ENCODE measurements at places on chromosomes 6 and 20.

- no peak for DNase-seq
These were observed 200.5 kb upstream of the CDYL start for GRCh38 chr6:4575714-4576113.

DNA sequence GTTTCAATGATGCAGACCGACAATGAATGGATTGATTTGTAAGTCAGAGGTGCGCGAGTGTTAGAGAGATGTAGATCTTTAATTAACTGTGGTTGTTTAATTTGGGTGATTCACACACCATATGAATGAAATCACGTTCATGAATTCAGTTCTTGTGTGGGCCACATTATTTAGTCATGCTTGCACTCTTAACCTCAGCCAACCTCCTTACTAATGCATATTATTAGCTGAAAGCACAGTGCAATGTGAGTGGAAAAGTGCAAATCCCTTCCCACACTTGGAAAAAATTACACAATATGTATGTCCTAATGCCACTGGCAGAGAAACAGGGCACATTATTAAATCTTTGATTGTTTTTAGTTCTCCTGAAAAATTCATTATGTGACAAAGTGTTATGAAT lies 512.5 kb downstream of the BCKDHB start:
- DNase-seq: no peak

GRCh38 chr6:45174045-45174444 lies 154.1 kb upstream of the RUNX2 start:
- DNase-seq: no peak

GRCh38 chr6:149847939-149848267 lies 16.3 kb downstream of the LRP11 start:
- no peak for DNase-seq

GRCh38 chr20:4613184-4613583 lies 108.5 kb upstream of the PRND start:
- DNase-seq: no peak

DNA sequence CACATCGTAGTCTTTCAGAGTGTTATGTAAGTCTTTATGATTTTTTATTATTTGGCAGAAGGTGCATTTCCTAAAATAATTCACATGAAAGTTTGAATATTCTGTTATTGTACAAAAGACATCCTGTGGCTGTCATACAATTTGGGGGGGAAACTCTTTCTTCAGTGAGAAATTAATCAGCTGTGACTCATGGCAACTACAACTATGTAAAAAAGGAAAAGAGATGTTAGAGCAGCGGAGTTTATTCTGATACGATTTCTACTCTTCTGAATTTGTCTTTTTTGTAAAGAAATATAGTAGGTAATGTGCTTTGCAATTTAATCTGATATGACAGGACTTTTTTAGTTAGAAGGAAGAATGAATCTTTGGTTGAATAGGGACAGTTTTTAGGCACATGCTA lies 14.2 kb downstream of the COL19A1 start:
- no peak for DNase-seq

GRCh38 chr6:166244353-166245045 lies 63.7 kb downstream of the PRR18 start:
- DNase-seq: peak; percentile 31

- no peak for DNase-seq
These were observed 9.9 kb downstream of the BAG2 start for GRCh38 chr6:57182017-57182432.

DNA sequence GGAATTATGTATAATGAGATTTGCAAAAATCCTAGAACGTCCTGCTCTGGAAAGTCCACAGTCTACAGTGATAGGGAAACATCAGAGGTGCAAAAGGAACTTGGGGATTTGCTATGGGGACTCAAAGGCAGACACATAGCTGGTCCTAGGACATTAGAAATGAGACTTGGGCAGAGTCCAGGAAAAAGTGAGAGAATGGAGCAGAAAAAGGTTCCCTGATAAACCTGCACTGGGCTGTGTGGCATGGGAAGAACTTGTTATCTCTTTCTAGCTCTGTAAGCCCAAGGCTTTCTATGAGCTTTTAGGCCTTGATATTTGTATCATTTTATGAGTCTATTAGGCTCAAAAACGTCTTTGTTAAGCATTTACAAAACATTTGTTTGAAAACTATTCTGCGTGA lies 15.2 kb downstream of the PRND start:
- no peak for DNase-seq

GRCh38 chr6:39563566-39564311 lies 161.5 kb downstream of the KIF6 start:
- no peak for DNase-seq

- DNase-seq: no peak
These were observed 308.9 kb downstream of the DHX35 start for GRCh38 chr20:39270837-39271604.

- DNase-seq: no peak
These were observed 33.3 kb upstream of the GRM4 start for GRCh38 chr6:34179106-34179720.

- DNase-seq: no peak
These were observed 367.3 kb upstream of the EPHA7 start for GRCh38 chr6:93786474-93787330.

DNA sequence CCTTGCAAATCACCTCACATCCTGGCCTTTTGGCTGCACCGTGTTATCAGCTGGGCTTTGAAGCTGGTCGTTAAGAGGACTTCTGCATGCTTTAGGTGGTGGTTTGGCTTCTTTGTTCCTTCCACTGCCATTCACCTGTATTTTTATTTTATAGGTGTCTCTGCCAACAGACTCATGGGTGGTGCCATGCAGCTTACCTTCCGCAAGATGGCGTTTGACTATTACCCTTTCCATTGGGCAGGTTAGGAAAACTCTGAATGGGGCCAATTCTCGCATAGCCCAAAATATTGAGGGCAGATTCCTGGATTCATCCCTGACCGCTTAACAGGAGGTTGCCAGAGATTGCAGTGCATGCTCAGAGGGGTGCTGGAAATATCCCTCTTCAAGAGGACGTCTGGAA lies 32.4 kb downstream of the TAF11 start:
- DNase-seq: no peak
